ENCODE measurements at places on chromosomes 1 and 21.

DNA sequence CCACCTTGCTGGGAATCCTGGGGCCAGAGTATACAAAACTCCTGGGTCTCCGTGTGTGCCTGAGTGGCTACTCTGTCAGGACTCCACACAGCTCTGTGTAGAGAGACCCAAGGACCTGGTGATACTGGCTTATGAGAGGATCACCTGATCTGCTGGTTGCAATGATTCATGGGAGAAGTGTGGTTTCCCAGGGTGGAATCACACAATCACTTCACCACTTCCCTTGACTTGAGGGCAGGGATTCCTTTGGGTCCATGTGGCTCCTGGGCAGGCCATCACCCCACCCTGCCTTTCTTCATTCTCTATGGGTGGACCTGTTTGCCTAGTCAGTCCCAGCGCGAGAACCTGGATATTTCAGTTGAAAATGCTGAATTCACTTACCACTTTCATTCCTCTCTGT is 13.3 kb downstream of the PRSS38 start:
- H3K27ac ChIP-seq: no peak overlapping the region
- no peaks in the 10 kb centered on the region for H3K27me3 ChIP-seq
- H3K4me1 ChIP-seq: no peaks in the 10 kb centered on the region
- no peak overlapping the region for H3K4me3 ChIP-seq

- peak overlapping the region; percentile 17 for H3K27ac ChIP-seq
- H3K36me3 ChIP-seq: peaks cover 6% of the 10 kb centered on the region
- H3K27me3 ChIP-seq: peaks cover 4% of the 10 kb centered on the region
- no peak for DNase-seq
Observed at GRCh38 chr21:38790961-38791360, 14.8 kb upstream of the ETS2 start.

DNA sequence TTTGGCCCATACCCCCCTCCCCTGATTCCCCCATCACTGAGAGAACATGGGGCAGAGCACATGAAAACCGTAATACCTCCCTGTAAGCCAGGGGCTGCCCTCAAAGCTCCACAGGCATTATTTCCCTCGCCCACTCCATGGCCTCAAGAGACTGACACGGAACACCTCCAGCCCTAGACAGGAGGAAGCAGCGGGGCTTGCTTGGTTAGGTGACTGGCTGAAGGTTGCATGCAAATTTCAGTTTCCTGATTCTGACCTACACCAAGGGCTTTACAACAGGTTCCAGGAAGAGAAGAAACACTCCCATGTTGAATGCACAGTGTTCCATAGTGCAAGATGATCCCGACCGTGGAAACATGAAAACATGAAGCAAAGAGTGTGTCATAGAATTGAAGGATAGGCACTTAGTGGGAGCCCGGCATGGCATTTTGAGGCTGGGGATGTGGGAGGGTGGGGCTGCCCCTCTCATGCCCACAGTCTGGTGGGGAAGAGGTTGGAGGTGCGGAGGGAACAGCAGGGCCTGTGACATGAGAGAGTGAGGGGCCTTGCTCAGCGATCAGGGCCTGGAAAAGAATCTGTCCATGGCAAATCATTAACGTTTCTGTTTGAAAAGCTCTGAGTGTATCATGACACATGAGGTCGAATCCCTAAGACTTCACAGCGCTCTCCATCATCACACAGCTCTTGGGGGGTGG is 33.5 kb downstream of the GPR137B start:
- H3K27ac ChIP-seq: no peak overlapping the region
- H3K27me3 ChIP-seq: peaks cover 7% of the 10 kb centered on the region
- H3K4me1 ChIP-seq: peaks cover 16% of the 10 kb centered on the region

- H3K27ac ChIP-seq: no peak overlapping the region
- no peaks in the 10 kb centered on the region for H3K27me3 ChIP-seq
- H3K36me3 ChIP-seq: no peaks in the 10 kb centered on the region
- no peaks in the 10 kb centered on the region for H3K4me1 ChIP-seq
- DNase-seq: no peak
Observed at GRCh38 chr1:103122983-103123720, 14.8 kb upstream of the COL11A1 start.

DNA sequence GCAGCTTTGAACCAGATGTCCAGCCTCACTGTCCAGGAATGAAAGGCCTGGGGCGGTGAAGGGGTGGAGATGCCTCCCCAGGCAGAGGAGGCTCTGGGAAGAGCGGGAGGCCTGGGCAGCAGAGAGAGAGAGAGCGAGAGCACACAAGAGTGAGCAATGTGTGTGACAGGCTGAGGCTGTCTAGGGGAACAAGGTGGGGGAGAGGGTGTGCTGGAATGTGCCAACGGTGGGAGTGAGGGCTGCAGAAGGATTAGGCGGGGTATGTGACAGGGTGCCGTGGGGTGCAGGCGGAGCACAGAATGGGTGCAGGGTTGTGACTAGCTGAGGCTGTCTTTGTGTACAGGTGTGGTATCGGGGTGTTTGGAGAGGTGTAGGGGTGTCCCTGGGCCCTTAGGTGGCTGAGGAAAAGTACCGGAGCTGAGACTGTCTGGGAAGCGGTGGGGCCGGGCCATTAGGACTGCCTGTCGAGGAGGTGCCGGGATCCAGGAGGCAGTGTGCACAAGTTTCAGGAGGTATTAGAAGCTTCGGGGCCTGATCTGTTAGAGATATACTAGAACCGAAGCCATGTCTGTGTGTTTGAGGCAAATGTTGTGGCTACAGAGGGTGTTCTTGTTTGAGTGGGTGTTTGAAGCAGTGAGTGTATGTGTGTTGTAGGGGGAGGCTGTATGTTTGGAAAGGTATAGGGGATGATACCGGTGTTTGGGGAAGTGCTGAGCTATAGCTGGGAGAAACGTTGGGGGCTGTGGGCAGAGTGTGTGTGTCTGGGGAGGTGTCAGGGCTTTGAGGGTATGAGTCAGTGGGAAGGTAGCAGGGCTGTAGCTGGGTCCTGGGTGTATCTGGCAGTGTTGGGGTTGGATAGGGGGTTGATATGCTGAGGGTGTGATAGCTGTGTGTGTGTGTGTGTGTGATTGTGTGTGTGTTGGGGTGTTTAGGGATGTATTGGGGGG is 9.1 kb downstream of the AHDC1 start:
- H3K4me3 ChIP-seq: no peak overlapping the region
- H3K27me3 ChIP-seq: peaks cover 7% of the 10 kb centered on the region
- H3K4me1 ChIP-seq: peaks cover 34% of the 10 kb centered on the region

GRCh38 chr21:36232641-36233040 is 76.0 kb downstream of the DOP1B start:
- no peaks in the 10 kb centered on the region for H3K4me1 ChIP-seq
- no peak for DNase-seq
- H3K36me3 ChIP-seq: no peaks in the 10 kb centered on the region

GRCh38 chr1:17237561-17237903 is 11.4 kb upstream of the PADI3 start:
- peaks cover 3% of the 10 kb centered on the region for H3K4me1 ChIP-seq
- H3K4me3 ChIP-seq: no peak overlapping the region
- DNase-seq: no peak
- H3K27me3 ChIP-seq: peaks cover 9% of the 10 kb centered on the region
- no peaks in the 10 kb centered on the region for H3K36me3 ChIP-seq

DNA sequence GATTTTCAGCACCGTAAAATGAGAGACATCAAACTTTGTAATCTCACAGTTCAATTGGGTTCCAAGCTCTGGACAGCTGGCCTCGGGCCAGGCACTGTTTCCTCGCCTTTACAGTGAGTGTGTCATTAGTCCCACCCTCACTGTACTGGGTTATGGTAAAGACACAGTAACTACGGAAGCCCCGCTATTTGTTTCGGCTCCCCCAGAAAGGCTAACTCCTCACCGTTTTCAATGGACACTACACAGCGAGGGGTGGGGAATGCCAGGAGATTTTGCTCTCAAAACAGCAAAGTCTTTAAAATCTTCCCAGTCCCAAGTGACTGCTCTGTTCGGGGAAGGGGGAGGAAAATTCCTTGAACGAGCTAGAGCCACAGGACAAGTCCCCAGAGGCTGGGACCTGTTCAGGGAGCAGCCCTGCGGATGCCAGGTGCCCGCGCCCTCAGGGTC is 757 bp upstream of the SPSB1 start:
- peaks cover 12% of the 10 kb centered on the region for H3K36me3 ChIP-seq
- H3K4me3 ChIP-seq: peak overlapping the region; percentile 78
- peaks cover 10% of the 10 kb centered on the region for H3K27me3 ChIP-seq
- H3K4me1 ChIP-seq: peaks cover 32% of the 10 kb centered on the region

- H3K27me3 ChIP-seq: peaks cover 2% of the 10 kb centered on the region
- H3K4me3 ChIP-seq: no peak overlapping the region
- no peak overlapping the region for H3K27ac ChIP-seq
- no peak for DNase-seq
- H3K36me3 ChIP-seq: peaks cover 9% of the 10 kb centered on the region
Observed at GRCh38 chr1:236736761-236737160, 50.5 kb downstream of the ACTN2 start.

DNA sequence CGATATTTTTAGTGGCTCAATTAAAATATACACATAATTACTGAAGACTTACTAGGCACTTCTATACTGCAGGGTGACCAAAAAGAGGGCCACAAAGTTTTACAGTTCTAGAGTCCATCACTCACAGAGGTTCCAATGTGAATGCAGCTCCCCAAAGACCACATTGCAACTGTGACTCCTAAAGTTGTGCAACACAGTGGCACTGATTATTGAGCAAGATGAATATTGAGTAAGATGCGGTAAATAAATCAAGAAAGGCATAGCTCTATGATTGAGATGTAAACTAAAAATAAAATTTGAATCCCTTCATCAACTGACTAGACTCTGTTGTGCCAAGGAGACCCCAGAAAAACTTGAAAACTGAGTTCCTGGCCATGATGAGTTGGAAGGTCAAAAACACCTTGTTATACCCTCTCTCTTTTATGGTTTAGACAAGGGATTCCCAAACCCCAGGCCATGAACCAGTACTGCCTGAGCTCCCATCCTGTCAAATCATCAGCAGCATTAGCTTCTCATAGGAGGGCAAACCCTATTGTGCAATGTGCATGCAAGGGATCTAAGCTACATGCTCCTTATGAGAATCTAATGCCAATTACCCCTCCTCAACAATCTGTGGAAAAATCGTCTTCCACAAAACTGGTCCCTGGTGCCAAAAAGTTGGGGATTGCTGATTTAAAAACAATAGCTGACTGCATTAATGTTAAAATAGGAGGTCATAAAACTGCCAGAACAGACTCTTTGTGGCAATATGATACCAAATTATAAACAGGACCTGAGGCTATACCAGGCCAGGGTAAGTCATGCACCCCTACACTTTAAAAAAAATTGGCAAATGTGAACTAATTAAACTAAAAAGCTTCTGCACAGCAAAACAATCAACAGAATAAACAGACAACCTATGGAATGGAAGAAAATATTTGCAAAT is 94.3 kb downstream of the ADGRL4 start:
- no peak overlapping the region for H3K27ac ChIP-seq
- no peak for DNase-seq
- H3K36me3 ChIP-seq: no peaks in the 10 kb centered on the region

Data from glutamatergic neuron (in vitro differentiated cells).